Adipocyte (in vitro differentiated cells): ENCODE measurements at places on chromosomes 5 and 9.
A peak's percentile ranks its signal among the peaks of the same experiment; 100 is the strongest.

GRCh38 chr9:86458191-86458855 lies 104.1 kb upstream of the TUT7 start:
- no peak for DNase-seq

- no peak for DNase-seq
Measured at GRCh38 chr5:172178301-172178987, 9.6 kb downstream of the STK10 start.

DNA sequence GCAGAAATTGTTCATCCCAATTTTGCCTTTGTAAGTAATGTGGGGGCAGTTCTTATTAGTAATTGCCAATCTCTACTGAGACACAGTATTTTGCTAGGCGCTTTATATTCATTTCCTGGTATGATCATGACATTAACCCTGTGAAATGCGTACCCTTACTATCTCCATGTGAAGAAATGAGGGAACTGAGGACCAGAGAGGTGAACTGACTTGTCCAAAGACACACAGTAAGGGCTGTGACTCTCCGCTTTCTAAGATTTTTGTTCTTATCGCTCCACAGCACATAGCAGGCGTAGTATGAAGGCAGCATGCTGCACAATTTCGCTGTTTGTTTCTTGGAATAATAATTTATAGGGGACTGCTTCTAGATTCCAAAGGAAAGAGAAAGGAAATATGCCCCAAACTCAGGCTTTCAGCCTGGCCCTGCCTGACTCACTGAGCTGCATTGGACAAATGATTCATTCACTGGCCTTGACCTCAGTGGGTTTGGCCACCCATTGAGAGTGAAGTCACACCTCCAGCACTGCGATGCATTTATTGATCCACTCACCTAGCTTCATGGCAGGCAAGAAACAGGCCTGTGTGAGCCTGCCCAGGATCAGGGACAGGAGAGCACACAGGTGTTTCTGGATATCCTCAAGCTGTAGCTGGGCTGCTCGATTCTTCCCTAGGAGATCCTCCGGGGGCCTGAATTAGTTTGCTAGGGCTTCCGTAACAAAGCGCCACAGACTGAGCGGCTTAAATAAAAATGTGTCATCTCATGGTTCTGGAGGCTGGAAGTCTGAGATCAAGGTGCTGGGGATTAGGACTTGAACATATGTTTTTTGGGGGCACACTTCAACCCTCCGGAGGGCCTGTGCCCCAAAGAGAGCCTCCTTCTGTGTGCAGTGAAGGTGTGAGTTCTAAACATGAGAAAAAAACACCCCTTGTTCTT lies 7.2 kb upstream of the DUSP1 start:
- DNase-seq, result peak; percentile 82

GRCh38 chr5:79585116-79585515 lies 27.1 kb upstream of the TENT2 start:
- DNase-seq, result no peak

DNA sequence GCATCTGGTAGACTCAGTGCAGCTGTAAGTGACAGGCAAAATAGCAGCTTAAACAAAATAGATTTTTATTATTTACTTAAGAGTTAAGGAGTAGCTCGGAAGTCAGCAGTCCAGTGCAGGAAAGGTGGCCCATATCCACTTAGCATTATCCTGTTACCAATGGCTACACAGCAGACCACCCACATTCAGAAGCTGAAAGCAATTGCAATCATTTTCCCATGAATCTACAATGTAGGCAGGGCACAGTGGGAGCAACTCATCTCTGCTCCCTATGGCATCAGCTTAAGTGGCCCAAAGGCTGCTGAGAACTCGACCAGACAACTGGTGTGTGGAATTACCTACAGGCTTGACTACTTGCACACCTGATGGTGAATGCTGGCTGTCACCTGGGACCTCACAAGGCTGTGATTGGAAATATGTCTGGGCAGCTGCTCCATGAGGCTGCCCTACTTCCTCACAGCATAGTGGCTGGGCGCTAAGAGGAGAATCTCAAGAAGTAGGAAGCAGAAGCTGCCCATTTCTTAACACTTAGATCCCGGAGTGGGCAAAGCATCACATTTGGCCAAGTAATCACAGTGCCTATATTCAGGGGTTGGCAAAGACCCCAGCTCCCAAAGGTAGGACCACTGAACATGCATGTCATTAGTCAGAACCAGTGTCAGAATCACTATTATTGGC lies 56.4 kb downstream of the SNX18 start:
- DNase-seq, result no peak

DNA sequence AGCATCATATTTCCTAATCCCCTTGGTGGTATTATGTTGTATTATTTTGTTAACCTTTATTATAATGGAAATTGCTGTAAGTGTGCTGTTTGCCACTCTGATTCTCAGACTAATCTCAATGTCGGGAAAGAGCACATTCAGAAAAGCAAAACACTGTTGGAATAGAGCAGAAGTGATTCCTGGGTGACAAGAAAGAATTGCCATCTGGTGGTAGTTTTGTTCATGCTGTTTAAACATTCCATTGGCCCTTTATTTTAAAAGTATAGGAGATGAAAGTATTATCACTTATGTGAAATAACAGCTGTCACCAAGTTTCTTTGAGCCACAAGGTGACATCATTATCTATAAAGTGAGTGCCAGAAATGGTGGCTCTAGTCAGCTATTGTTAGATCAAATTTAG lies 301.3 kb upstream of the SGCD start:
- no peak for DNase-seq
